ENCODE measurements at places on chromosomes 2 and 18. TPM values are rescaled to one million over a fixed set of nuclear protein-coding genes. Genes with fewer than 3 reads are reported as not detected.

GRCh38 chr2:121128741-121129659 is 156.0 kb downstream of the TFCP2L1 start:
- DNase-seq: peak; percentile 89

DNA sequence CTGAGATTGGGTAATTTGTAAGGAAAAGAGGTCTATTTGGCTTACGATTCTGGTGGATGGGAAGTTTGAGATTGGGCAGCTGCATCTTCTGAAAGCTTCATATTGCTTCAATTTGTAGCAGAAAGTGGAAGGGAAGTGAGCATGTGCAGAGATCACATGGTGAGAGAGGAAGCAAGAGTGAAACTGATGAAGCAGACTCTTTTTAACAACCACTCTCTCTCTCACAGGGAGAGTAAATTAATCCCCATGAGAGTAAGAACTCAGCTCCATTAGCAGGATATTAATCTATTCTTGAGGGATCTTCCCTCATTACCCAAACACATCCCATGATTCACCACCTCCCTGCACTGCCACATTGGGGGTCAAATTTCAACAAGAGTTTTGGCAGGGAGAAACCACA is 298.5 kb upstream of the CELF4 start:
- no peak for DNase-seq

DNA sequence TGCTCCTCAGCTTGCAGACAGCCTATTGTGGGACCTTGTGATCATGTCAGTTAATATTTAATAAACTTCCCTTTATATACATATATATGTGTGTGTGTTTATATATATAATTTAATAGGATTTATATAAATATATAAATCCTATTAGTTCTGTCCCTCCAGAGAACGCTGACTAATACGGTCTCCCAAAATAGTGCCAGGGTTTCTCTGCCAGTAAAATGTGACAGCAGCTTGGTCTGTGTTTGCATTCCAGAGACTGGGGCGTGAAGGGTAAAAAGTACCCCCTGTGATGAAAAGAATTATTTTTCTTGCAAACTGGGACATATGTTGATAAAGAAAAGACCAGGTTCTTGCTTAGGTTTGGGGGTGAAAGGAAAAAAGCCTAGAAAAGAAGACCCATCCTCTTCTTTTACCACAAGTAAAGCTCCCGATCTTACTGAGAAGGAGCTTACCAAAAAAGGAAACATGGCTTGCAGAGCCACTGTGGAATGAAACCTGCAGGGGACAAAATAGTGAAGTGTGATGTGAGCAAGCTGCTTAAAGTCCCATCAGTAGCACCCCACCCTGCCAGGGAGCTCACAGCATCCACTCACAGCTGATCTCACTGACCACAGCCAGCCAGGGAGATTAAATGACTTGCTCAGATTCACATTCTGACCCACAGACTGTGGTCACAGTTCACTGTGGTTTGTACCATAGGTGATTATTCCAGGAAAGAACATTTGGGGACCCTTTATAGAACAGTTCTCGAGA is 110.9 kb upstream of the RMP24 start:
- DNase-seq: no peak

LBX2 gene
- total RNA-seq: 0.80 TPM

PKDCC gene
- 63.7 TPM for total RNA-seq

Data from transverse colon (tissue), 4 donors.